GM04503 (cell line): ENCODE measurements at places on chromosomes 5 and 9.

DNA sequence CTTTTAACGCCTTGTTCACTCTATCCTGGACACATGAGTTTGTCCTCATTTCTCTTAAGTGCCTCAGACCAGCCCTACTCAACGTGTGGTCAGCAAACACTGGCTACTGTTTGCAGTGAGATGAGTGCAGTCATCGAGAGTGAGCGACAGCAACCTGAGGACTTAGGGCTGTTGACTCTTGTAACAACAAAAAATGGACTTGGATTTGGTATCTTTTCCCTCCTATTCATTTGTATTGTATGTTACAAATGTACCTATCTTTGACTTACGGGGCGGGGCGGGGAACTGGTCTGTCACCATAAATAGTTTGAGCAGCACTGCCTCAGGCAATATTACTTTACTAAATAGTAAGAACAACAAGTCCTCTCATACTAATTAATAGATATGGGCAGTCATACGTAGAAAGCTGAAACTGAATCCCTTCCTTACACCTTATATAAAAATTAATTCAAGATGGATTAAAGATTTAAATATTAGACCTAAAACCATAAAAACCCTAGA lies 84.1 kb downstream of the TLE1 start:
- DNase-seq, result no peak

DNA sequence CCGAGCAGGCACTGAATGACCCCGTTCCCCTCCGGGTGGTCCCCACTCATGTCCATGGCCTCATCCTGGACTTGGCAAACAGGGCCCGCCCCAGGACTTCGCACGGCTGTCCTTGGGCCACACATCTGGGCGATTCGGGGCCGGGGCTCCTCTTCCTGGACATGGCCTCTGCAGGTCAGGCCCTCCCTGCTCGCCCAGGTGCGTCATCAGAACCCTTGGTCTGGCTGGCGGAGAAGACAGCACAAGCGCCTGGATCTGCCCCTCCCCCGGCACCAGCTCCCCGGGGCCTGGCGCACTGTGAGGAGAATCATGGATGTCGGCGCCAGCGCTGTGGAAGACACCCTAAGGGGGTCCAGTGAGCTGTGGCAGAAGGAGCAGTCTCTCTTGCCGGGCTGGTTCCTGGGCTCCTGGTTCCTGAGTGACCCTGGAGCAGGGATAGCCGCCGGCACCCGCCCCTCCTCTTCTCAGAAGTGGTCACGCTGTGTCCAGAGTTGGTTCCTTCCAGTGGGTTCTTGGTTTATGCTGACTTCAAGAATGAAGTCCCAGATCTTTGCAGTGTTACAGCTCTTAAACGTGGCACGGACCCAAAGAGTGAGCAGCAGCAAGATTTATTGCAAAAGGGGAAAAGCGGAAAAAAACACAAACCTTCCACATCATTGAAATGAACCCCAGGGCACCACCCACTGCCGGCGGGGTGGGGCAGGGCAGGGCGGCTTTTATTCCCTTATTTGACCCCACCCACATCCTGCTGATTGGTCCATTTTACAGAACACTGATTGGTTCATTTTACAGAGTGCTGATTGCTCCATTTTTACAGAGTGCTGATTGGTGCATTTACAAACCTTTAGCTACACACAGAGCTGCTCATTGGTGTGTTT lies 25.9 kb upstream of the SLC12A7 start:
- DNase-seq, result no peak

DNA sequence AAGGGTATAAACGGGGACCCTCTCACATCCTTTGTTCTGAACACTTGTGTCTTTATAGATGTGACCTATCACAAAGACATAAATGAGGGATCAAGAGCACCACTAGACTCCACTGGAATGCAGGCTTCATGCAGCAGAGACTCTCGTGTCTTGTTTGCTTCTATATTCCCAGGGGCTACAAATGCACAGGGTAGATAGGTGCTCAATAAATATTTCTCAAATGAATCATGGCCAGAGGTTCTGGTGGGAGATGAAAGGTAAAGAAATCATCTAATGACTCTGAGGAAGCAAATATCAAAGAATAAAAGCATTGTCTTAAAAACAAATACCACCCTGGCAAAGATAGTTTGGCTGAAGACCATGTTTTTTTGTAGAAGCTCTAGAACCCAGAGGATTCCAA lies 6.6 kb downstream of the SLC36A3 start:
- no peak for DNase-seq

DNA sequence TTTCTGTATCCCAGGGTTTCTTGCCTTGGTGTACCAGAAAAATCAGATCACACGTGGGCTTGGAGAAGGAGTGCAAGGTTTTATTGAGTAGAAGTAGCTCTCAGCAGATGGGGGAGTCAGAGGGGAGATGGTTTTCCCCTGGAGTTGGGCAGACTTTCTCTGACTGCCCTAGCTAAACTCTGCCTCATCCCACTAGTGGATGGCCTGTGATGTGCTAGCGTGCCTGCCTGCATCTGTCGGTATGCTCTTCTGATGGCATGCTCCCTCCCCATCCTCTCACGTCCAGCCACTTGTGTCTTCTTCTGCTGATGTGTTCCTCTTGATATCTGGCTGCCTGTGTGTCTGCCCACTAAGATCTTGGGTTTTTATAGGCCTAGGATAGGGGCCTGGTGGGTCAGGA lies 616.1 kb upstream of the RGMB start:
- no peak for DNase-seq

GRCh38 chr9:33231623-33231942 lies 8.4 kb upstream of the SPINK4 start:
- DNase-seq, result no peak

GRCh38 chr5:91059409-91059808 lies 323.7 kb downstream of the ARRDC3 start:
- no peak for DNase-seq

DNA sequence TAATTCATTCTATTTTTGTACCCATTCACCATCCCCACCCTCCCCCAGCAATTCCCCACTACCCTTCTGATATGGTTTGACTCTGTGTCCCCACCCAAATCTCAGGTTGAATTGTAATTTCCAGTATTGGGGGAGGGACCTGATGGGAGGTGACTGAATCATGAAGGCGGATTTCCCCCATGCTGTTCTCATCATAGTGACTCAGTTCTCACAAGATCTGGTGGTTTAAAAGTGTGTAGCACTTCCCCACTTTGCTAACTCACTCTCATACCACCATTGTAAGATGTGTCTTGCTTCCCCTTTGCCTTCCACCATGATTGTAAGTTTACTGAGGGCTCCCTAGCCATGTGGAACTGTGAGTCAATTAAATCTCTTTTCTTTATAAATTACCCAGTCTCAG lies 25.9 kb upstream of the TESK1 start:
- no peak for DNase-seq

DNA sequence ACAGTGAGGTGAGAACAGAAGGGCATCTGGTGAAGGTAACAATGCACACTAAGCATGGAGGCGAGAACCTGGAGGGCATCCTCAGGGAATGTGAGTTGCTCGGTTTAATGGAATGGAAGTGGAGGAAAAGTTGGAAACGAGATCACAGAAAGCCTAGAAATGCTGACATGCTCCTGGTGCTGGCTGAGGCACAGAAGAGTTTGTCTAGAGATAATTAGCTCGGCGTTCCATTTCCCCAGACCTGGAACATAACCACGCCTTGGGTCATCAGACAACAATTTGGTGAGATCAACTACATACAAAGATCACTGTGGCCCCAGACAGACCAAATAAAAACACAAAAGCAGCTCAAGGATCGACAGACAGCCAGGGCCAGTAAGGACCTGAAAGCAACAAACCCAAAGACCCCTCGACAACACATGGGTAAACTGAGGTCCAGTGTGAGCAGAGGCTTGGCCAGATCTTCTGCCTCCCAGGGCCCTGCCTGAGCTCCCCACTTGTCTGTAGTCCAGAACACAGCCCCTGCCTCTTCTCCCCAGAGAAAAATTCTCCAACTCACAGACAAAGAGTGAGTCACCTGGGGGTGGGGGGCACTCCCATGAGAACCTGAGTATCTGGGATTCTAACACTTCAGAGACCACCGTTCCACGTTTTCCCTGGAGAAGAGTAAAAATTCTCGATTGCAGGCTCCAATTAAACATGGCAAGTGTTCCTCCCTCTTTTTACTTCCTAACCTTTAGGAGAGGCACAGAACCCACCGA lies 52.5 kb downstream of the SHB start:
- DNase-seq, result peak; percentile 66

DNA sequence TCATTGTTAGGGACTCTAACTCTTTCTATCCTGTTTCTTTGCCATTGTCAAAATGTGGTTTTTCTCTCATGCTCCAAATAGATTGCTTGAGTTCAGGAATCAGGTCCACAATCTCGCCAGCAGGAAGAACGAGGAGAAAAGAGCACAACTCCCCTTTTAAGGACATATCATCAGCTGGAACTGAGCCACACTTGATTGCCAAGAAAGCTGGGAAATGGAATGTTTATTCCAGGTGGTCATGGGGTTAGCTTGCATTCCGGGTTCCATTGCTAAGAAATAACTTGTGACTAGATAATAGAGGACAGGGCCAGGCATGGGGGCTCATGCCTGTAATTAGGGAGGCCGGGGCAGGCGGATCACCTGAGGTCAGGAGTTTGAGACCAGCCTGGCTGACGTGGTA lies 32.4 kb upstream of the C9orf57 start:
- no peak for DNase-seq

- no peak for DNase-seq
Observed at GRCh38 chr5:76274571-76274970, 128.5 kb upstream of the IQGAP2 start.

DNA sequence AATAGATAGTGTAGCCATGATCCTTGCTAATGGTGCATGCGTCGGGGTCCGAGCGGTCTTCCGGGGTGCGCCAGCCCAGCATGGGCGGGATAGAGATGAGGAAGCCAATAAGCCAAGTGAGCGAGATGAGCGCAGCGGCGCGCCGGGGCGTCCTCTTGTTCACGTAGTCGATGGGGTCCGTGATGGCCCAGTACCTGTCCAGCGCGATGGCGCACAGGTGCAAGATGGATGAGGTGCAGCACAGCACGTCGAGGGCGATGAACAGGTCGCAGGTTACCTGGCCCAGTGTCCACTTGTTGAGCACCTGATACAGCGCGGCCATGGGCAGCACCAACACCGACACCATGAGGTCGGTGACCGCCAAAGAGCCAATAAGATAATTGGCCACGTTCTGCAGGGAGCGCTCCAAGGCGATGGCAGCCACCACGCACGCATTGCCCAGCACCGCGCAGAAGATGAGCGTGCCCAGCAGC lies 1.1 kb downstream of the HTR1A start:
- no peak for DNase-seq

DNA sequence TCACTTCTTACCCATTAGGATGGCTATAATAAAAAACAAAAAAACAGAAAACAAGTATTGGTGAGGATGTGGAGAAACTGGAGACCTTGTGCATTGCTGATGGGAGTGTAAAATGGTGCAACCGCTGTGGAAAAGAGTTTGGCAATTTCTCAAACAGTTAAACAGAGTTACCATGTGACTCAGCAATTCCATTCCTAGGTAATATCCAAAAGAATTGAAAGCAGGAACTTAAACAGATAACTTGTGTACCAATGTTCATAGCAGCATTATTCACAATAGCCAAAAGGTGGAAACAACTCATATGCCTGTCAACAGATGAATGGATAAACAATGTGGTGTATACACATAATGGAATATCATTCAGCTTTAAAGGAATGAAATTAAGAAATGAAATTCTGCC lies 28.9 kb downstream of the DCP2 start:
- DNase-seq, result no peak

GRCh38 chr5:153655201-153655510 lies 164.7 kb downstream of the GRIA1 start:
- DNase-seq, result no peak

GRCh38 chr5:127590156-127590722 lies 58.6 kb upstream of the CTXN3 start:
- DNase-seq, result no peak

DNA sequence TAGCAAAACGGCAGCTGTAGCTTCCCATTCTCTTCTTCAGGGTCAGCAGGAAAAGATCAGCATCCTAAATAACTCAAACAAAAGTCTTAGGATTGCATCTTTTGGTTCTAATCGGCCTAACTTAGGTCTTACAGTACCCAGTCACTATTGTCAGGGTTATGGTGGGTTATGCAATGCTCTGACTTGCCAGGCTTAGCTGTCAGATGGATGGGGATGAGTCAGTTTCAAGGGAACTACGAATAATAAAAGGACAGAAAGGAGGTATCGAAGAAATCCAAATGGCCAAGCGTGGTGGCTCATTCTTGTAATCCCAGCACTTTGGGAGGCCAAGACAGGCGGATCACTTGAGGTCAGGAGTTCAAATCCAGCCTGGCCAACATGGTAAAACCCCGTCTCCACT lies 46.5 kb downstream of the PPP1R2B start:
- no peak for DNase-seq

- no peak for DNase-seq
Observed at GRCh38 chr9:75198436-75198835, 110.1 kb downstream of the OSTF1 start.

GRCh38 chr5:36607114-36607571 lies 737 bp downstream of the SLC1A3 start:
- peak; percentile 33 for DNase-seq

DNA sequence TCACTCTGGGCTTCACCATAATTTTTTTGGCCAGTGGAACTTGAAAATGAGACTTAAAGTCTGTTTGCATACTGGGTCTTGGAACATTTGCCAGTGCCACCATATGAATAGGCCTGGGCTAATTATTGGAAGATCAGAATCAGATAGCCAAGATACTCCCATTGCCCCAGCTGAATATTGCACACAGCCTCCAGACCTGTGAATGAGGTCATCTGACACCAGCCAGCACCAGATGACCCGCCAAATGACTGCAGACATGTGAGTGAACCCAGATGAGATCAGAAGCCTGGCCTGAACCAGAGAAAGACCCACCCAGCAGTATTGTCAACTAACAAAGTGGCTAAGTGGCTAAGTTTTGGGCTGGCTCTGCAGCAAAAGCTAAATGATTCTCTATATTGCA lies 220.5 kb upstream of the MPDZ start:
- DNase-seq, result no peak

- DNase-seq, result no peak
Observed at GRCh38 chr9:14349447-14350348, 35.8 kb upstream of the NFIB start.

DNA sequence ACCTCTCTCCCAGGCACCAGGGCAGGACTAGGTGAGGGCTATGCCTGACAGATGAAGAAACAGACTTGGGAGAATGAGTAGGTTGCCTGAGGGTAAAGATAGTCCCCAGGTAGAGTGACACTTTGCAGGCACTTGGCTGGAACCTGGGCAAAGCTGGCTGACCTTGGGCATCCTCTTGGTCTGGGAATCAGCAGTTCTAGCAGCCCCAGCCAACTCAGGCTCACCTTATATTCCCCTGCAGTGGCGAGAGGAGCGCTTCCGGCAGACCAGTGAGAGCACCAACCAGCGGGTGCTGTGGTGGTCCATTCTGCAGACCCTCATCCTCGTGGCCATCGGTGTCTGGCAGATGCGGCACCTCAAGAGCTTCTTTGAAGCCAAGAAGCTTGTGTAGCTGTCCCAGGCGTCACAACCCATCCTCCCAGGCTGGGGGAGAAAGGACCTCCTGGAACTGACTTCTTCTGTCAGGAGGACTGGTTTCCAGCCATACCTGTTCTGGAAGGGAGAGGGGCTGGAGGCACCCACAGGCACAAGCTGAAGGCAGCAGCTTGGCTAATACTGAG lies 3.1 kb downstream of the TMED9 start:
- no peak for DNase-seq
